ENCODE measurements at places on chromosomes 6 and 20.

DNA sequence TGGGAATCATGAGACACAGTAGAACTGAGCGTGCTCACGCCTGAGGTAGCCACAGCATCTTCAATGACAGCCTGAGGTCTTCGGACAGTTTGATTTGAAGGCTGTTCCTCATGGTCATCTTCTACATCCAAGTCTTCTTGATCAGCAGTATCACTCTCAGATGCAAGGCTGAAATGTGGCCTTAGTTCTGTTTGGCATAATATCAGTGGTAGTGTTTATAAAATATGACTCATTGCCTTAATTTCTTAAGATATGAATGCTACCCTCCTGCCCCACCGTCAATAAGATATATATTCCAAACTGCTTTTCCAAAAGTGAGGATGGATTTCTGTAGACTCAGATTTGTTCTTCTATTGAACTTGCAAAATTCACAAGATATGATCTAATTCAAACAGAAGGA is 17.5 kb upstream of the MAP7 start:
- DNase-seq: no peak

GRCh38 chr20:40703975-40704530 is 15.0 kb upstream of the MAFB start:
- DNase-seq: no peak

DNA sequence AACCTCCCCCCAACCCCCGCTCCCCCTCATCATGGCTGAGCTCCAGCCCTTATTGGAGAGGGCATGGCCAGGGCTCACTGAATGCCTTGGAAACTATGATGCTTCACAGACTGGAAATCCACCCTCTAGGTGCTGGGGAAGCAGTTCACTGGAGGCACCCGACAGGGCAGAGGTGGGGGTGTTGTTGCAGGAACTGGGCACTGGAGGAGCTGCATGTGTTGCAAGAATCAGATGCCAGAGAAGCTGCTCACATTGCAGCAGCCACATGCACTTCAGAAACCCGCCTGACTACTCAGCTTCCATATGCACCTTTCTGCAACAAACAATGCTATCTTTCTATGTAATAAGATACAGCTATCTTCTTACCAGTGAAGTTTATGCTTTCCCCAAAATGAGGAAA is 7.9 kb upstream of the TBPL1 start:
- DNase-seq: no peak

DNA sequence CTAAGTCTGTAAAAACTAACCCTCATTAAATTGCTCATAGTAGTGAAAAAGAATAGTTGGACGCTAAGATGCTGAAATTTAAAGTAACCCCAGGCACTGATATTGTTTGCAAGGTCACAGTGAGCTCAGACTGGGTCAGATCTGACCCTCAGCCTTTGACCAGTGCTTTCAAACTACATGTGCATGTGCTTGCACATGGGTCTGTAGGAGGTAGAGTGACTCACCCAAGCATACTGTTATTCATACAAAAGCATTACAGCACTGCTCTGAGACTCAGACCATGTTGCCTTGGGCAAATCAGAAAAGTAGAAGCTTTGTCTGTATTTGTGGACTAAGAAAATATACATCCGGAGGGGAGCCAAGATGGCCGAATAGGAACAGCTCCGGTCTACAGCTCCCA is 326.4 kb upstream of the MARCKS start:
- DNase-seq: no peak

DNA sequence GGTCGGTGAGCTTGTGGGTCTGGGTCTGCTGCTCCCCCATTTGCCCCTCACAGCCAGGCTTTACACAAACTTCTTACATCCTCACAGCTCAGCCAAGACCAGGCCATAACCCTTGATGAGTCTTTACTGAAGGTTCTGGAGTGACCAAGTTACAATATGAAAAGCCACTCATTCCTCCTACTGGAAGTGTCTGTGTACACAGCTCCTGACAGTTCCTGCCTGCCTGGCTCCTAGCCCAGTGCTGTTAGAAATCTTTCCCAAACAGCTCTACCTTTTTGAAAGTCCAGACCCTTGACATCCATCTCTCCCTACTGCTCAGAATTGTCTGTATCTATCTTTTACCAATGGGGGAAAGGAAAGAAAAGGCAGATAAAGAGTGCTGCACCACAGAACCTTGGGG is 106.9 kb downstream of the PAX1 start:
- DNase-seq: no peak

- DNase-seq: no peak
Measured at GRCh38 chr6:125732398-125732797, 17.0 kb upstream of the HEY2 start.

All from activated CD4-positive, alpha-beta T cell treated with anti-CD3 and anti-CD28 coated beads, Interleukin-2, amount 10 ng/mL, durations not matched to agents 7 days and 5 days (primary cell).